ENCODE measurements at places on chromosomes 5 and 9. TPM values are rescaled to one million over a fixed set of nuclear protein-coding genes. Genes with fewer than 3 reads are reported as not detected.

Gene KIF24
- total RNA-seq: 4.3 TPM

Gene ST6GALNAC4
- total RNA-seq: 42.7 TPM

DNA sequence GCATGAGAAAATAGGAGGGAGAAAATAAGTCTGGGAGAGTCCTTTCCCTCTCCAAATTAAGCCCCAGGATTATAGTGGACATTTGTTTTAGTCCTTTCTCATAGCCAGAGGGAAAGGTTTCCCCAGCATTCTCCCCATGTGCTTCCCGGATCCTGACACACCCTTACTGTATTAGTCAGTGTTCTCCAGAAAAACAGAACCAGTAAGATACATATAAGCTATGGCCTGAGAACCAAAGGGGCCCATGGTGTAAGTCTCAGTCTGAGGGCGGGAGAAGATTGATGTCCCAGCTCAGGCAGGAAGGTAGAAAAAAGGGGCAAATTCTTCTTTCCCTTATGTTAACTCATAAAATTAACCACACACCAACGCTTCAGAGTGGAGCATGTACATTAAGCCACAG lies 25.6 kb upstream of the SPATA31D4 start:
- no peak for DNase-seq

DNA sequence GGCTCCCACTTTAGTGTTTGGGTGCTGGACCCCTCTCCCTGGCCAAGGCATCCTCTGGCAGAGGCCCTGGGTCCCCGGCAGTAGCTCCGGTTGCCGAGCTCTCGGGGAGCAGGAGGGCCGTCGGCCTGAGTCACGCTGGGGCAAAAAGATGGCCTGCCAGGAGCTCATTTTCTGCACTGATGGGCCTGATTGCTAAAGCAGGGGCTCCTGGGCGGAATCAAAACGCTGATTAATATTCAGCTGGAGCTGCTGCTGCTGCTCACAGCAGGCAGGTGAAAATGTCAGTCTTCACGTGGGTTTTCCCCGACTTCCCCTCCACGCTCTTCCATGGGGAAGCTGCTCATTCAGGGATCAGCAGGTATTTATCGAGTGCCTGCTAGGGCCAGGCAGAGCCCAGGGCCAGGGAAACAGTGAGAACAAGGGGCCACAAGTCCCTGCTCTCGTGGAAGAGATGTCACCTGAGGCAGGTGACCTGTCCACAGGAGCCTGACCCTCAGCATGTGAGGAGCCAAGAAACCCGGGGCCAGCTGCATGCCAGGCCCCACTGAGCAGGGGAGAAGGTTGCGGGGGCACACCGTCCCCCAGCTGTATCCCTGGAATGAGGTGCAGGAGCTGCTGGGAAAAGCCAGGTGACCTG lies 22.1 kb downstream of the LAMC3 start:
- no peak for DNase-seq

- no peak for DNase-seq
Observed at GRCh38 chr9:132792547-132792946, 85.5 kb downstream of the AK8 start.

- DNase-seq: no peak
Observed at GRCh38 chr9:78884611-78885150, 587.8 kb downstream of the PSAT1 start.
